ENCODE measurements at places on chromosomes 4 and X.

DNA sequence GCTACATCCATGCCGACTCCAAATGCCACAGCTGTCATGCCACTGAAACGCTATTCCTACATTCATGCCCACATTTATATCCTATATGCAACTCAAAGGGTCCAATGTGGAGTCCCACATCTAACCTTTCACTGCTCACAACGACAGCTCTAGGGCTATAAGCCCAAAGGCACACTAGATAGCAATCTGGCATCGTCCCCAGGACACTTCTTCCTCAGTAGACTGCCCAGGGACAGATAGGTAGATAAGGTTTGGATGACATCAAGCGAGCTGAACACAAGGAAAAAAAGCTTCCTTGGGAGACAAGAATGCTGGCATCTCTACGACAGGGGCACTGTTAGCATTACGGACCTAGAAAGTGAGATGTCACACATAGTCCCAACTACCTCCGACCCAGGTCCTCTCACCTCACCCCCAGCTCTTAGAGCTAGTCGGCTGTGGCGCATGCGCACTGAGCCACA lies 685 bp downstream of the RAB9B start:
- DNase-seq, result no peak

- no peak for DNase-seq
These were observed 1248.7 kb downstream of the PCDH7 start for GRCh38 chr4:31968842-31969241.

DNA sequence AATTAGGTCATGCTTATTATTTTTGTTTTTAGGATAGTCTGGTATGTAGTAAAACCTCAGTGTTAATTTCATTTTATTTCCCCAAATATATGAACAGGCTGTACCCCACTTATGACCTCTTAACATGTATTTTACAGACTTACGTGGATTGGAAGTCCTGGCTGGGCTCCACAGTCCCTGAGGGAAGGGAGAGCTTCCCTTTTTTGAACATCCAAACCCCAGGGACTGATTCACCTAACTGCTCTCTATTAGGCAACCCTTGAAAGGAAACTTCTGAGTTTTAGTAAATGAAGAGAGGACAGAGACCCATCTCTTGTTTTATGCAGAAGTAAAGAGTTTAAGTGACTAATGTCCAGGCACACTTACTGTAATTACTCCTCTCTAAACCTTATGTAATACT lies 233.1 kb upstream of the SPRY1 start:
- no peak for DNase-seq

- peak; percentile 3 for DNase-seq
These were observed 78.0 kb upstream of the DRD5 start for GRCh38 chr4:9703391-9703790.

GRCh38 chrX:20265726-20266681 lies 705 bp downstream of the RPS6KA3 start:
- DNase-seq, result peak; percentile 4

DNA sequence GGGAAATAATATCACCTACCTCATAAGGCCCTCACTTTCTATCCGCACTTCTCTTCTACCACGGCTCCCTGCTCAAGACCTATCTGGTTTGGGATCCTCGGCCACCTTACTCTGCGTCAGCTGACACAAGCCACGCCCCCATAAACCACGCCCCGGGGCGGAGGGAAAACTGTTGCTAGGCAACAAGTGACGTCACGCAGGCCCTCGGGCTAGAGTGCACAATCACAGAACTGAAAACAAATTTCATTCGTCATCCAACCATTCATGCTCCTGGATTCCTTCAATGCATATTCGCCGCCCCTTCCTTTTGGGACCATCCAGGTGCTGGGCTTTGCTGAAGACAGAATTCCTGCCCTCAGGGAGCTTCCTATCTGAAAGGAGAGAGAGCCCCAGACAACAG lies 66.3 kb downstream of the SMC1A start:
- no peak for DNase-seq

- no peak for DNase-seq
These were observed 46.5 kb downstream of the SNX25 start for GRCh38 chr4:185255868-185256267.

DNA sequence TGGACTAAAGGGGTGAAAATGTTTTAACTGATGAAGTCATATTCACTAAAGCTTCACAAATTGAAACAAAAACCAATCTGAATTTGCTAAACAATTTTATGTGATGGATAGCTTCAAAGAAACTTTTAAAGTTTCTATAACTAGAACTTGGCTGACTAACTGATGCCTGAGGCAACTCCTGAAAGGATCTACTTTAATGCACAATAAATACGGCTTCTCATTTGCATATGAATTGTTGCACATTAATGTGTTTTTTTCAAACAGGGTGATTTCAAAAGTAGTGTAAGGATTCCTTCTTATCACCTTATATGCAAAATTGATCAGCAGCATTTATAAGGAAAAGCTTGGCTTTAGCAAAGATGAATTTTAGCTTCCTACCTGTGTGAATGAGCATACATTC lies 58.4 kb upstream of the ATOH1 start:
- no peak for DNase-seq

GRCh38 chrX:29308726-29309125 lies 721.5 kb downstream of the IL1RAPL1 start:
- no peak for DNase-seq

- peak; percentile 82 for DNase-seq
These were observed at the start of gene IL13RA1 for GRCh38 chrX:118726887-118727685. Gene IL13RA1, plus strand, starts transcription at chrX:118727606. Its CDS starts 33 bp downstream, at chrX:118727639.

Measured in fibroblast of upper back skin (primary cell).